ENCODE measurements at places on chromosomes 5 and 9.
A peak's percentile ranks its signal among the peaks of the same experiment; 100 is the strongest.

DNA sequence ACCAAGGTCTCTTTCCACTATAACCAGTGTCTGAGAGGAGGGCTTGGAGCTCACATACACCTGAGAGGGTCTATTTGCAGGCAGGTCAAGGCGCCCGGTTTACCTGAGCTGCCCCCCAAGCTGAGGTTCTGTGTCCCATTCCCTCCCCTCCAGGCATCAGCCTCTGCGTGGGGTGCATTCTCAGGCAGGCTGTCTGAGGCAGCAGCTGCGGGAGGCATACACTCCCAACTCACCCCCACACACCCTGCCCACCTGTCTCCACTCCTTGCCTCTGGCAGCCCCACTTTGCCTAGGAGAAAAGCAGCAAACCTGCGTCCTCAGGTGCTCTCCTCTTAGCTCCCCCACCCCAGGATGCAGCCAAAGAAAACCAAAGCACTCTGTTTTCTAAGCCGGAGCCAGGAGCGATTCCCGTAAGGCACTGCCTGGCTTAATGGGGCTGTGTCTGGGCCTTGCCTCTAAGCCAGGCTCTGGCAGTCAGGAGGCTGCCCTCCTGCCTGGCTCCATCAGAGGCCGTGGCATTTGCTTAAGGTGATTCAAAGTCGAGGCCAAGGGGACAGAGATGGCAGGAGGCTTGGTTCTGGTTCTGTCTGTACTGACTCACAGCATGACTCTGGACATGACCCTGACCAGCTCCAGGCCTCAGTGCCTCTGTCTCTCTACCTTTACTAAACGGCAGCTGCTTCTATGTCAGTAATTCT is 139.2 kb upstream of the TRIM32 start:
- DNase-seq: no peak

GRCh38 chr9:134551176-134551575 is 90.4 kb upstream of the COL5A1 start:
- no peak for DNase-seq

GRCh38 chr9:15927161-15927560 is 374.3 kb downstream of the CCDC171 start:
- peak; percentile 14 for DNase-seq

DNA sequence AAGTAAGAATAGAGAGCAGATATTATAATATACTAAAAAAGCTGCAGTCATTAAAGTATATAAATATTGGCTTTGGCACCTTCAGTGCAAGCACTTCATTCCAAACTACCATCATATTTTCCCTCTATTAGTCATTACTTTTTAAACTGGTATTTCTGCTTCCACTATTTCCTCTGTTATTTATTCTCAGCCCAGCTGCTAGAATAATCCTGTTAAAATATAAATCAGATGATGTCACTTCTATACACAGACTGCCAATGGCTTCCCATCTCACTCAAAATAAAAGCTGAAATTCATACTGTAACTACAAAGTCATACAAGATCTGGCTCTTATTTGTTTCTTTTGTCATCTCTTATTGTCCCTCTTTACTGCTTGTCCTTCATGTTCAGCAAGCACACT is 432.9 kb downstream of the TLE4 start:
- peak; percentile 38 for DNase-seq

- DNase-seq: peak; percentile 19
Observed at GRCh38 chr9:126705767-126706697, 92.3 kb downstream of the LMX1B start.

DNA sequence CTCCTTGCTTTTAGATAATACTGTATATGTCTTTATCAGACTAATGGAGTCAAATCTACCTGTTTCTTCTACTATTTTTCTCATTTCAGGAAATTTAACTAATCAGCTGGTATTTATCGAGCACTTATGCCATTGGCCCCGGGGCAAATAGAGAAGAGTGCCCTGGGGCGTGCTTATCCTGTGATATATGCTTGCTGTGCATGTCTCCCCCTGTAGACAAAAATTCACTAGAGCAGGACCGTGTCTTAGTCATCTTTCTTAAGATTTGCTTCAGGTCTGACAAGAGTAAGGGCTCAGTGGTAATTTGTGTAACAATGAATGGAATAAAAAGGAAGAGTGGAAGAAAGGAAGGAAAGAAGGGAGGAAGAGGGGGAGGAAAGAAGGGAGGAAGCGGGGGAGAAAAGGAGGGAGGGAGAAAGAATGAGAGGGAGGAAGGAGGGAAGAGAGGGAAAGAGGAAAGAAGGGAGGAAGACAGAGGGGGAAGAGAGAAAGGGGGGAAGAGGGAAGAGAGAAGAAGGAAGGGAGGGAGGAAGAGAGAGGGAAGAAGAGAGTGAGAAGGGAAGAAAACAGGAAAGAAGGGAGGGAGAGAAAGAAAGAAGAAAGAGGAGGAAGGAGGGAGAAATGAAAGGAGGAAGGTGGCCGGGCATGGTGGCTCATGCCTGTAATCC is 295.7 kb upstream of the PANK3 start:
- DNase-seq: peak; percentile 1

DNA sequence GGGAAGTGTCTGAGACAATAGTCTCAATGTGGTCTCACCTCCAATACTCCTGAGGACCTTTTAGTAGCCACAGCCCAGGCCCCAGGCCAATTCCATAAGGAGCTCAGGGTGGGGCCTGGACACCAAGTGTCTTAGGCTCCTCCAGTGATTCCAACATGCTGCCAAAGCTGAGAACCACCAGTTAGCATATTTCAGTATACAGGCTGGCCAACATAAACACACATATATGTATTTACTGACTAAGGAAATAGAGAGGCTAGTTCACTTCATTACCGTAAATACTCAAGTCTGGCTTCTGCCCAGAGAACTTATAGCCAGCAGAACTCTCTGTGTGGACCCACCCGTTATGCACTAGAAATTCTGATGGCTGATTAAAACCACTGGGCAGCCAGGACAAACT is 24.1 kb downstream of the S1PR3 start:
- DNase-seq: no peak

All from LHCN-M2 (cell line).